ENCODE measurements at places on chromosomes 1 and 21. TPM values are rescaled to one million over a fixed set of nuclear protein-coding genes. Genes with fewer than 3 reads are reported as not detected.

The PARS2 gene
- polyA plus RNA-seq, result 11.8 TPM

The TXNDC12 gene
- 79.3 TPM for polyA plus RNA-seq

GRCh38 chr1:113326976-113327375 is 63.3 kb upstream of the MAGI3 start:
- DNase-seq, result no peak

GRCh38 chr1:160950657-160951056 is 4.0 kb downstream of the ITLN2 start:
- DNase-seq, result no peak

DNA sequence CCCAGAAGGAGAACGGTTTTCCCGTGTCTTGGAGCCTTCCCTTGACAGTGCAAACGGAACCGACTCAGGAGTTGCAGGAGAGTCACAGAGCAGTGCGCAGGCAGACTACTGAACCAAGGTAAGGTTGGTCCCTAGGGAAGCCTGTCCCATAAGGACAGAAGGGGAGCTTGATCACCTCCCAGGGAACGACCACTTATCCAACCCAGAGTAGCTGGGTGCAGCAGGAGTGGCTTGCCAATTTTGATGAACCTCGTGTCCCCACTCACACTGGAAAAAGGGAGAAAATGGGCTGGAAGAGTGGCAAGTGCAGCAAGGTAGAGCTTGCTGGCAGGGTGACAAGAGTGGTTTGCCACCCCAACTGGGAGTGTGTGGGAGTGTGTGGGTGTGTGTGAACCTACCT is 95.1 kb downstream of the LIPI start:
- DNase-seq, result no peak

The SPAG17 gene
- 6.9 TPM for polyA plus RNA-seq

- DNase-seq, result peak; percentile 27
These were observed 1.2 kb downstream of the PABPC4 start for GRCh38 chr1:39575191-39576015.

The FCGR3B gene
- polyA plus RNA-seq, result not detected

DNA sequence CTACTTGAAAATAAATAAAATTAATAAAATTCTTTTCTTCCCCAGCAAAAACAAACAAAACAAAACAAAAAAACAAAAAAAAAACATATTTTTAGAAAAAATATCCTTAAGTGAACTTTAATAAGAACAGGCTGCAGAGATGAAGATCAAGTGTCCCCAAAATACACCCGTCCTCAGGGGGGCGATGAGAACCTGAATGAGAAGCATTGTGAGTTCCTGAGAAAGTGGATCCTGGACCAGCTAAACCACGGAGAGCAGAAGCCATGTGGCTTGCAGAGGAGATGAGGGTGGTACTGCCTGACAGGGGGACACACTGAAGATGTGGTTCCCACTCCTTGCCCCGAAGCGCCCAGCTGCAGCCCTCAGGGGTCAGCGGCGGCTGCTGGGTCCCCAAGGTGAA is 89.3 kb downstream of the ITPKB start:
- no peak for DNase-seq

The ELAVL4 gene
- polyA plus RNA-seq, result 4.4 TPM

- no peak for DNase-seq
These were observed 40.6 kb upstream of the ATP1A1 start for GRCh38 chr1:116332451-116332850.

GRCh38 chr1:147169840-147170674 is 2.2 kb downstream of the PRKAB2 start:
- no peak for DNase-seq

- DNase-seq, result no peak
These were observed 47.5 kb downstream of the AGPAT3 start for GRCh38 chr21:43912500-43912899.

The TNNI3K gene
- 1.6 TPM for polyA plus RNA-seq

DNA sequence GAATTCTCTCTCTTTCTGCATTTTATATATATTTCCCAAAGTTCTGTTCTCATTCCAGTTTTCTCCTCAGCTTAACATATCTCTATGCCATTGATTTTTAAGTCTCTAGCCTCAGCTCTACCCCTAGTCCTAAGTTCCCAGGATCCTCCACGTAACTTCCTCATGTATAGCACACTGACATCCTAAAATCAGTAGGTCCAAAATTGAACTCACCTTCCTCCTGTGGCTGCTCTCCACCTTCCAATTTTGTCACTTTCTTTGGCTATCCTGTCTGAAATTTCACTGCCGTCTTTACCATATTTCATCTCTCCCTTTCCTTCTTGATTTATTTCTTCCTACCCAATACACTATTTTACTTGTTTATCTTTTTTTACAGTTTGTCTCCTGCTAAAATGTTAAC is 1.5 kb downstream of the SLAMF6 start:
- DNase-seq, result no peak

GRCh38 chr1:212302745-212303383 is 17.7 kb downstream of the PPP2R5A start:
- no peak for DNase-seq

DNA sequence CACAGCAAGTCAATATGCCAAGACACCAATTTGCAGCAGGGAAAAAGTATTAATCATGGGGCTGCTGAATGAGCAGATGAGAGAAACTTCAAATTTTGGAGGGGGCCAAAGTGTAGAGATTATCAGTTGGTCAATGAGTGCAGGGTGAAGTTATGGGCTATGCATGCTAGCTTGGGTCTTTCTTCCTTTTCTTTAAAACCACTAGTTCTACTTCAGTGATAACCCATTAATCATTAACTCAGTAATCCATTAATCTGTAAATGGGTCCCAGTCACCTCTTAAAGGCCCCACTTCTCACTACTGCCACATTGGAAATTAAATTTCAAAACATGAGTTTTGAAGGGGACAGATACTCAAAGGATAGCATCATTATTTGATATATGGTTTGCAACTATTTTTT is 688.6 kb upstream of the ADGRL4 start:
- DNase-seq, result no peak

- no peak for DNase-seq
These were observed 7.2 kb downstream of the SNX7 start for GRCh38 chr1:98668733-98669132.

- no peak for DNase-seq
These were observed 3.8 kb upstream of the EPB41 start for GRCh38 chr1:28910379-28911115.

DNA sequence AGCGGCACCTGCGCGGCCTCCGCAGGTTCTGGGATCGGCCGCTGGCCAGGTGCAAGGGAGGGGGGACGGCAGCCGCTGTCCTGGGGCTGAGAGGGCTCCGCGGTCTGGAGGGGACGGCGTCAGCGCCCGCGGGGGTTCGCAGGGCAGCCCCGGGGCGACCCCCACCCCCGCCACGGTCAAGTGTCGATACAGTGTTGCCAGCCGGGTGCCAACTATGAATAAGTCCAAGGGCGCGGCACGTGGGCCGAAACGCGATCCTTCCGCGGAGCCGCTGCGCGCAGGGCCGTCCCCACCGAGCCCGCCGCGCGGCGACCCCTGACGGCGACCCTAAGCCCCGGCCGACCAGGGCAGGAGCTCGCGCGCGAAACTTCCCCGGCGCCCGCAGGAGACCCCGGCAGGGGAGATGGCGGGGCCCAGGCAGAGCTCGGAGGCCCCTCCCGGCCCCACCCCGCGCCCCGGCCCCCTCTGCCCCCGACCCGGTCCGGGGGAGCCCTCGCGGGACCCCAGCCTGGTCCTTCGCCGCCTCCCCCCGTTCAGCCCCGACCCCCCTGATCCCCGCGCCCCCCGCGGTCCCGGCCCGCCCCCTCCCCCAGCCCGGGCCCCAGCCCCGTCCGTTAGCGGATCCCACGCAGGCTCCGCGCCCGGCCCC is 586 bp upstream of the AGPAT3 start:
- DNase-seq, result no peak

DNA sequence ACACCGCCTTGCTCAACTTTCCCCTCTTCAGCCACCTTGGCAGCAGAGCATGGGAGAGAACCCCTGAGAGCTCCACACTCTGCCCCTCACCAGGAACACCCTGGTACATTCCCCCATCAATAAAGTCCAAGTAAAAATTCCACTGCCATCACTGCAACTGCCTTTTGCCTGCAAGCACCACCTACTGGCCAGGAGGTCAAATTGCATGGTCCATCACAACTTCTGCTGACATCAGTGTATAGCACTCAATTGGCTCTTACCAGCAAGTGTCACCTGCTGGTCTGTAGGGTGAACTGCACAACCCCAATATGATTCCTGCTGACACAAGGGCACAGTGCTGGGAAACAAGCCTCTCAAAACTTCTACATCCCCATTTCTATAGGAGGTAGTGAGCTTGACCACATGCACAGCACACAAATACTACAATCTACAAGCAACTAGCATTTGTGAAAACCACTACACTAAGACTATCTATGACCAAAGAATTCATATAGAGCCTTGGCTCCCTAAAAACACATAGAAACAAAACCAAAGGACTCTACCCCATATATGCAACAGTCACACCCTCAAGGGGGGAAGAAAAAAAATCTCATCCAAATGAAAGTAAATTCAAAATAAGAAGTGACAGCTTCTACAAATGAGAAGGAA is 69.2 kb downstream of the FASLG start:
- DNase-seq, result no peak

The STPG1 gene
- 10.9 TPM for polyA plus RNA-seq

The PGLYRP3 gene
- not detected for polyA plus RNA-seq

GRCh38 chr21:44670642-44671432 is 4.1 kb upstream of the KRTAP12-2 start:
- DNase-seq, result no peak

The KPRP gene
- not detected for polyA plus RNA-seq

The SYT11 gene
- 17.4 TPM for polyA plus RNA-seq

DNA sequence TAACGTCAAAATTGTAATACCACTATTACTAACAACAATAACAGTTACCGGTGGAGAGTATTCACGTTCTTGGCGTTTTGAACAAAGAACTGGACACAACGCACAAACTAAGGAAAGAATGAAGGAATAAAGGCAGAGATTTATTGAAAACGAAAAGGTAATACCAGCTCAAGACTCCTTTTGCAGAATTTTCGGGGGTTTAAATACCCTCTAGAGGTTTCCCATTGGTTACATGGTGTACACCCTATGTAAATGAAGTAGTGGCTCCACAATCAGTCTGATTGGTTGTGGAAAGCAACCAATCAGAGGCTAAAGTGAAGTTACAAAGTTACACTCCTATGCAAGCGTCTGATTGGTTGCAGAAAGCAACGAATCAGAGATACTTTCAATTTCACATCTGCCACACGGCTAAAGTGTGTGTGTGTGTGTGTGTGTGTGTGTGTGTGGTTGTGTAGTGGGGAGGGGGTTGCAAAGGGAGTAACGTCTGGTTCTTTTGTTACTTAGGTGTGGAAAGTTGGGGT is 1.1 kb upstream of the GTF2B start:
- no peak for DNase-seq

GRCh38 chr1:151968791-151969399 is 24.8 kb downstream of the S100A10 start:
- no peak for DNase-seq

- DNase-seq, result no peak
These were observed 17.7 kb upstream of the ADGRB2 start for GRCh38 chr1:31781756-31782371.

GRCh38 chr21:45421071-45421845 is 16.3 kb downstream of the COL18A1 start:
- no peak for DNase-seq

GRCh38 chr1:14597343-14598006 is 1.0 kb upstream of the KAZN start:
- peak; percentile 77 for DNase-seq

DNA sequence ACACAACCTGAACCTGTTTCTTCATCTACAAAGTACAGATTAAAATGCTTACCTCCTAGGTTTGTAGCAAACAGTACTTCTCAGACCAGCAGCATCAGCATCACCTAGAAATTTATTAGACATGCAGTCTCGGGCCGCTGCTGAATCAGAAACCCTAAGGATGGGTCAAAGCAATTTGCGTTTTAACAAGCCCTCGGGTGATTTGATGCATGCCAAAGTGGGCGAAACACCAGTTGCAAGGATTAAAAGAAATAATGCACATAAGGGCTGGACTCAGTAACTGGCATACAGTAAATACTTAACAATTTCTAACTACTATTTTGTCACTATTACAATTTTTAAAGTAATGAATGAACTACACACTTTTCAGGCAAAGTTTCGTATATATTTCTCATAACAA is 47.5 kb downstream of the SH3GLB1 start:
- no peak for DNase-seq

DNA sequence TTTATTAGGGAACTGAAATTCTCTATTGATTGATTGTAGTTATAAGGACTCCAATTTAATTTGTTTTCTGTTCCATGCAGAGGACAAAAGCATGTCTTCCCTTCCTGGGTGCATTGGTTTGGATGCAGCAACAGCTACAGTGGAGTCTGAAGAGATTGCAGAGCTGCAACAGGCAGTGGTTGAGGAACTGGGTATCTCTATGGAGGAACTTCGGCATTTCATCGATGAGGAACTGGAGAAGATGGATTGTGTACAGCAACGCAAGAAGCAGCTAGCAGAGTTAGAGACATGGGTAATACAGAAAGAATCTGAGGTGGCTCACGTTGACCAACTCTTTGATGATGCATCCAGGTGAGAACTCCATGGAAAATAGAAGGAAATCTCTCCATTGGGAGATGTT is 1.5 kb downstream of the SETDB1 start:
- no peak for DNase-seq

The C2CD2 gene
- polyA plus RNA-seq, result 20.0 TPM

GRCh38 chr1:30473922-30474817 is 249.2 kb downstream of the MATN1 start:
- no peak for DNase-seq

Measured in renal pelvis (tissue), 12 donors.